Renal cortex interstitium (tissue), 15 donors: ENCODE measurements at places on chromosomes 6 and 20. TPM values are rescaled to one million over a fixed set of nuclear protein-coding genes. Genes with fewer than 3 reads are reported as not detected.

GRCh38 chr20:9353180-9353915, 161.0 kb upstream of the LAMP5 start:
- DNase-seq: no peak

DNA sequence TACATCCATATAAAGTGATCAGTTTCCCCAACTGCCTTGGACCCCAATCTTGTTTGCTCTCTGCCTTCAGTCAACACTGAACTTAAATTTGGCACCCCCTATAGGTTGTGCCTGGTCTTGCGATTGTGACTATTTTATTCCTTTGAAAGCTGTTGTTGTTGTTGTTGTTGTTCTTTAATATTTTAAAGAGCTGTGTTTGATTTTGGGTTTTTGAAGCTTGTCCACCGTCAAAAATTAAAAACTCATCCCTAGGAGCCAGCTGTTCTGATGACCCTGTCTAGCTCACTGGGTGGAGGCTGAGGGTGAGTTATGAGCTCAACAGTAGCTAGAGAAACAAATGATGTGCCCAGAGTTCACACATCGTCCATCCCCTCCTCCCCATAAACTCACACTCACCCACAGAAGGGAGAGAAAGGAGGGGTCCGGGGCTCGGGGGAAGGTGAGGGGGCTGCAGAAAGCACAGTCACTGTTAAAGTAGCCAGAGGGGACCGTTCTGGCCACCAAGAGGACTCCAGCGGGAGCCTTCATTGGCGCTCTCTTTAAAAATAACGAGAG, 4.0 kb downstream of the SIM1 start:
- no peak for DNase-seq

- no peak for DNase-seq
Measured at GRCh38 chr6:45599053-45599452, 221.3 kb upstream of the SUPT3H start.

DNA sequence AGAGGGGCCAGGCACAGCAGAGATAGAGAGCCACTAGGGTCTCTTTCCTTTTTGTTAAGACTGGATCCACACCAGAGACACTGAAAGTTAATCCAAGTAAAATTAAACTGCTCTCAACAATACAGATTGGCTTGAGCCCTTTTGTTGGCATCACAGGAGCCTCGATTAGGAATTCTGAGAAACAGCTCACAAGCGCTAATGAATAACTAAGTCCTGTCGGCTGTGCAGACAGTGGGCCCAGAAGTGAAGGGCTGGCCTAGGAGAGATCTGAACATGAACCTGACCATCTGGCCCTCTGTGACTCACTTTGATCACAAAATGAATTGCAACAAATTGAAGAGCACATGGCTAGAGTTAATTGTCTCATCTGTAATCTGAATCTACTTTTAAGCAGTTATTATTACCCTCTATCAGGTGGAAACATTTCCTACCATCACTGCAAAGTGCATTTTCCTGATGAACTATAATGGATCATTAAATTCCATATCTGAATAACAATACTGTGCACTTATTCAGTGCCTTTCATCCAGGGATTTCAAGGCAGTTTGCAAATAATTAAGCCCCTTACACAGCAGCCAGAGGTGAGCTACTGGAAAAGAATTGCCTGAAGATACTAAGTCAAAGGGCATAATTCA, 3.2 kb downstream of the BACH2 start:
- DNase-seq: no peak

DNA sequence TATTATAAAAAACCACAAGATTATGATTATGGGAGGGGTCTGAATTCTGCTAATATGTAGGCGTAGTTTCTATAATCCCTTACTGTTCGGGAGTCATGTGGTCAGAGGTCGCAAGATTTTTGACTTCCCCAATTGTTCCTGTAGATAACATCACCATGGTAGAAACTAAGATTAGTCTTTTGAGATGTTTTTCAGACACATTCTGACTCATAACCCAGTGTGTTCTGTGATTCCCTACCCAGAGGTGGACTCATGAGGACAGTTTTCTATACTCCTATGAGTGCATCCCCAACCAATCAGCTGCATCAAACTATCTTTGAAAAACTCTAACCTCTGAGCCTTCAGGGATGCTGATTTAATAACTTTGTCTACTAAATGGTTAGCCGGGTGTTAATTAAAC, 175.5 kb downstream of the RFPL4B start:
- no peak for DNase-seq

- DNase-seq: no peak
Measured at GRCh38 chr20:16944745-16945144, 196.6 kb downstream of the OTOR start.

HLA-DQB2 gene
- polyA plus RNA-seq: not detected
